ENCODE measurements at places on chromosomes 4 and X.
A peak's percentile ranks its signal among the peaks of the same experiment; 100 is the strongest.

DNA sequence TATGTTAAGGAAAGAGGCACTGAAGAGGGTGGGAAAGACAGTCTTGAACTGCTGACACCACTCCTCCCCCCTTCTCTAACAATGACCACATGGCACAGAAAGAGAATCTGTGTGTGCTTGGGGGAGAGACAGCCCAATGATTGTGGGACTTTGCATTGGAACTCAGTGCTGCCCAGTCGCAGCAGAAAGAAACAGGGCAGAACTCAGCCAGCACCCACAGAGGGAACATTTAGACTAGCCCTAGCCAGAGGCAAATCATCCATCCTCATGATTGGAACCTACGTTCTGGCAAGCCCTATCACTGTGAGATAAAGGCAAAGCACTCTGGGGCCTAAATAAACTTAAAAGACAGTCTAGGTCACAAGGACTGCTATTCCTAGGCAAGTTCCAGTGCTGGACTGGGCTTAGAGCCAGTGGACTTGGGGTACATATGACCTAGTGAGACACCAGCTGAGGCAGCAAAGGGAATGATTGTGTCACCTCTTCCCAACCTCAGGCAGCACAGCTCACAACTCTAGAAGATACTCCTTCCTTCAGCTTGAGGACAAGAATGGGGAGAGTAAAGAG is 132.8 kb upstream of the S100G start:
- DNase-seq, result no peak

DNA sequence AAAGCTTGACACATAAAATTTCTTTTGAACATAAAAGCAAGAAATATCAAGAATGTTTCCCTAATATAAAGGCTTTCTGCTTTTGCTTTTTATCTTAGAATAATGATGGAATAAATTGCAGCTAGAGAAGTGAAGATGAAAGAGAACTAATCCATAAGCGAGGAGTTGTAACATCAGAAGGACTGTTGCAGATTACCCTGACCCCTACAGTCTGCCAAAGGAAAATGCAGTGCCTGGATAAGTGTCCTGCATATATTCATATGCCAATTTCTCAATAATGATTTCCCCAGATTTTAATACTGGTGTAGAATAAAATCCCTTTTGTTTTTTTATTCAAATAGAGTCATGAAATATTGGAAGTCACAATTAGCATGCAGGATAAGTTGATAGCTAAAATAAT is 115.9 kb downstream of the MAGEC2 start:
- no peak for DNase-seq

DNA sequence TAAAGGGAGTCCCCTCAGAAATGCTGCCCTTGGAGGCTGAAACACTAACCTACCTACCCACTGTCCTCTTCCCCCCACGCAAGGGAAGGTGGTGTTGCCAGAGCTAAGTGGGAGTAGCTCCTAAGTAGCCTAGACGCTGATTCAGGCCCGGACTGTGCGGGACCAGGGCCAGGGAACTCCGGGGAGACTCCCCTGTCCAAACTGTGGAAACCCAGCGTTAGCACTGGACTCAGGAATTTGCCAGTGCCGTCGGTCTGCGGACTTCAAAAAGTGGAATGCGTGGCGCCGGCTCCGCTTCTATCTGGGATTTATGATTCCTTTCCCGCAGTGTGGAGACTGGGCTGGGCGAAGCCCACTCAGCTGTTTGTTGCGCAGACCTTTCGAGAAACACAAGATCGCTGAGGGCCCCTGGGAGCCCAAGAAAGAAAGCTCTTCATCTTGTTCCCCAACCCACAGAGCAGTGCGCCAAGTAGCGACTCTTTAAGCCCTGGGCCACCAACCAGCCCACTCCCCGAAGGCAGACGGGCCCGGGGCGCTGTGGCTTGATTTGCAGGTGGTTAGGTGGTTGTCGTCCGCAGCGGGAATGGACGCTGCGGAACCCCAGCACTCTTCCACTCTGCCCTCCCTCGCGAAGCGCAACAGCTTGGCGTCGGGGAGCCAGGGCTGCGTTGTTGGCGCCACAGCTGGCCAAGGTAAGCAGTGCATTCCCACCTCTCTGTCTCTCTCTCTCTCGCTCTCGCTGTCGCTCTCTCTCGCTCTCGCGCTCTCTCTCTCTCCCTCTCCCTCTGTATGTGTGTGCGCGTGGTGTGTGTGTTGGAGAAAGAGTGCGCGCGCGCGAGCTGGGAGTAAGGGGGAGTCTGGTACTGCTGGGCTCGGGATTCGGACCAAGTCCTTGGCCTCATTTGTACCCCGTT is 2.0 kb downstream of the TMEM255A start:
- DNase-seq, result peak; percentile 13

DNA sequence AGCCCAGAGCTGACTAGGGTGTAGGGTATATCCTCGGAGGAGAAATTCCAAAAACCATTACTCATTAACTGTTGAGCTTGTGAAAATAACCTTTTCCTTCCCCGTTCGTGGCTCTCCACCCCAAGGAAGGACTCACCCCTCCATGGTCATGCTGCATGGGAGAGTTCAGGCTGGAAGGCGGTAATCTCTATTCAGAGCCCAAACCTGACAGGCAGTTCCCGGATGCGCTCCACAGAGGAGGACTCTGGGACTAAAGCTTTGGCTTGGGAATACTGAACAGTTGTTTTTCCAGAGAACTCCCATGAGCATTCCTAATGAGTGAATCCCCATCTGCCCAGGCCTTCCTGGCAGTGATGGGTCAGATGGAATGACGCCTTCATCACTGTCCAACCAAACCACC is 125.4 kb downstream of the BCOR start:
- no peak for DNase-seq

GRCh38 chr4:185113340-185113739 is 29.7 kb upstream of the SLC25A4 start:
- DNase-seq, result no peak

DNA sequence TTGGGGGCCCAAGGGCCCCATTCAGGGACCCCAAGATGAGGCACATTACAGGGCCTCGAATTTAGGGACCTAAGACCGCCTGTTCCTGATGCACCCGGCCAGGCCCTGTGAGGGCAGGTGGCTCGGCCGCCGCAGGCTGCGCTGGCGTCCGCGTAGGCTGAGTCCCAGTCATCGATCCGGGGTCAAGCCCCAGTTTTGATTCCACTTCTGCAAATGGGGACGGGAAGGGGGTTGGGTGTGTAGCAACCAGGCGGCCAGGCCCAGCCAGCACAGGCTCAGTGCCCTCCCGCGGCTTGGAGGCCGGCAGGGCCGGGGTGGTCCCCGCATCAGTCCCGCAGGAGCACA is 327 bp downstream of the PNPLA4 start:
- no peak for DNase-seq

DNA sequence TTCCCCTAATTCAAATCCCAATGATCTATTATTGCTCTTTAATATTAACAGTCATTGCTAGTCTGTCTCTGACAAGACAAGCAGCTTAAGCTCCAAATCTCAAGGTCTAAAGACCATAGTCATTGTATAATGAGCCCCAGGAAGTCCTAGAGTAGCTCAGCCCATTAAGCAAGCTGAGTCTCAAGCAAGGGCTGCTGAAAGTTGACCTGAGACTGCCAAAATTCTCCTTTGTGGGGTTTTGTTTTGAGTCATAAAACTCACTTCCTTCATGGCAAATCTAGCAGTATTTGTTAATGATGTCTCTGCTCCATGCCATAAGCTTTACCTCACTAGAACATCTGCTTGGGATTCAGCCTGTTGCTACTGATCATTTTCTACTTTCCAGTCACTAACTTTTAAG is 313.2 kb downstream of the ANTXR2 start:
- DNase-seq, result no peak

GRCh38 chr4:61380865-61381264 is 180.7 kb downstream of the ADGRL3 start:
- DNase-seq, result no peak

- DNase-seq, result no peak
Measured at GRCh38 chr4:159950707-159951106, 847.8 kb downstream of the RAPGEF2 start.

GRCh38 chr4:161538941-161539340 is 624.9 kb downstream of the FSTL5 start:
- no peak for DNase-seq

- no peak for DNase-seq
Measured at GRCh38 chr4:98481167-98481566, 177.2 kb downstream of the TSPAN5 start.

DNA sequence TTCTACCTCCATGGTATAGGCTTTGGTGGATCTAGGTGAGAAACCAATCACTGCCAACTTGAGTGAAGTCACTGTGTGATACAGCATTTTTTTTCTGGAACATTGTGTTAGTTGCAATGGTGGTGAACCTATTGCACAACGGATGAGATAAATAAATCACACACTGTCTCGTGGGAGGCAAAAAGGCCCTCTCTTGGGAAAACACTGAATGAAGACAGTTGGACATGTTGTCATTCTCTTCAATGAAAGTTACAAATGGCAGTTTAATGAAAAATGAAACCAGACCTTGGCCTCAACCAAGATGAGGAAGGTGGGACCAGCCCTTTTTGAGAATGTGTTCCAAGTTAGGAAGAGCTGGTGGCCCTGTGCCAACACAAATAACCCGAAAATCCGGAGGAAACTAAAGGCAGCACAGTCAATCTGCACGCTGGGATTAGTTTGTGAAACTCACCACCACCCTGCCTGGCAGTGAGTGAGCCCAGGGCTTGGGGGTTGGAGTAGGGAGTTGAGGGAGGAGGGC is 5.4 kb upstream of the ADGRG2 start:
- DNase-seq, result no peak

GRCh38 chr4:81808011-81808672 is 336.4 kb upstream of the RASGEF1B start:
- no peak for DNase-seq

GRCh38 chr4:151687021-151687640 is 73.7 kb downstream of the GATB start:
- no peak for DNase-seq

GRCh38 chrX:11575332-11575731 is 90.4 kb downstream of the ARHGAP6 start:
- no peak for DNase-seq

GRCh38 chrX:17968367-17968766 is 107.3 kb upstream of the RAI2 start:
- no peak for DNase-seq

DNA sequence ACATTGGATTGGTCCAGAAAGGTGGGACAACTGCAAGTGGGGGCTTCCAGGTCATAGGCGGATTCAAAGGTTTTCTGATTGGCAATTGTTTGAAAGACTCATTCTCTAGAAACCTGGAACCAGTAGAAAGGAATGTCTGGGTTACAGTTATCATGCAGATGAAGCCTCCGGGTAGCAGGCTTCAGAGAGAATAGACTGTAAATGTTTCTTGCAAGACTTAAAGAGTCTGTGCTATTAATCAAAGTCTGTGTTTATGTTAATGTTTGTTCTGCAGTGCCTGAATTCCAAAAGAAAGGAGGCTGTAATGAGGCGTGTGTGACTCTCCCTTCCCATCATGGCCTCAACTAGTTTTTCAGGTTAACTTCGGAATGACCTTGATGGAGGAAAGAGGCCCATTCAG is 43.9 kb upstream of the GC start:
- no peak for DNase-seq

DNA sequence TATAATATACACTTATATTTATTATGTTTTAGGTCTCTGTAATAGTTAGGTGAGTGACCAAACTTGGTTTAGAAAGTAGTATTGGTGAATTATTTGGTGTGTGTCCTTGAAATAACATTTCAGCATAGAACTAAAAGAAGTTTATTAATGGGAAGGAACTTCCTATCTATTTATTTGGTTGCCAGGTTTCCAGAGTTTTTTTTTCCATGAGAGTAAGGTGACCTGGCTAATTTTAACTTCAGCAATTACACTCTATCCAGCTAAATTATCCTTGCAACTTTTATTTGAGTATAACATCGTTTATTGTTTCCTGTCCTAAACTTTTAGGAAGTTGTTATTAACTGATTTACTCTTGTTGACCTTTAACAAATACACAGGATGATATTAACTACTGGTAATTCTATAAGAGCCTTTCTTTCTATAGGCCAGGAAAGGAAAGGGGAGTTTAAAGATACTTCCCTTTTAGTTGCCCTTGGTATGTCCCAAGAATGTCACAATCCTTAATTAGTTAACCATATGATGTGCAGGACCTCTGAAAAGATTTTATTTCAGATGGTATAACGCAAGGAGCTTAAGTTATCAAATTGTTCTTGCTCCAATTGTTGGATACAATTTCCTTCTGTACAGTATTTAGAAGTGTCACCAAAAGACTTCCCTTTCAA is 18.9 kb downstream of the PRDM8 start:
- DNase-seq, result no peak

GRCh38 chrX:21524008-21524407 is 134.1 kb downstream of the KLHL34 start:
- DNase-seq, result no peak

GRCh38 chrX:74242484-74243138 is 61.4 kb upstream of the ZCCHC13 start:
- no peak for DNase-seq

DNA sequence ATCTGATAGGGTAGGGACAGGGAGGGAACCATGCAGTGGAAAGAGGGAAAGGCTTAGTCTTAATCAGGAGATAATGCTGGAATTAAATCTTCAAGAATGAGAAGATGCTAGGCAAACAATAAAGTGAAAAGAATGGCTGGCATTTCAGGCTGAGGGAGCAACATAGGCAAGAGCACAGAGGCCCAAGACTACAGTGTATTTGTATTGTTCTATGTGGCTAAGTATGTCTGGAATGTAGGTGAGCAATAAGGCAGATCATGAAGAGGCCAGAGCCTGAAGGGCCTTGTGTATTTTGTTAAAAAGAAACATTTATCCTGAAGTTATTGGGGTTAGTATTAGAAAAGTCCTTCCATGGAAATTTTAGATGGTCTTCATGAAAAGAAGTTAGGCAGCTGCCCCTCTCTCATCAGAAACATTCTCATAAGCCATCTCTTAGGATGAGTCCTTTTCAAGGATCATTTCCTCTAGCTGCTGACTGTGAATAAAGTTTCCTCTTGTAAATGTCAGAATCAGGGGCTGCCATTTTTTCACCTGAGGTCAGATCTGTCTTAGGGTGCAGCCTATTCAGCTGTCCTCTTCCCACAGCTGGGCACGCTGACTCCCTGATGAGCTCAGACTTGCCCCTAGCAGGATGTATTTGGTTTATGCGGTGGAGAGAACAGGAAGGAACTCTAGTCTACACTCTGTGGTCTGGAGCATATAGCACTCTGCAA is 46.3 kb downstream of the ATP10D start:
- no peak for DNase-seq

- DNase-seq, result no peak
Measured at GRCh38 chrX:102654696-102655095, 3.4 kb downstream of the GPRASP1 start.

- DNase-seq, result no peak
Measured at GRCh38 chr4:89836897-89837384, at the start of gene SNCA. SNCA (minus strand) TSS chr4:89837161; CDS start chr4:89835667, 1,494 bp downstream.

Measured in esophagus squamous epithelium (tissue), 5 donors.